ENCODE measurements at places on chromosomes 2 and 18.

- no peak overlapping the region for H3K27ac ChIP-seq
- H3K4me1 ChIP-seq: no peaks in the 10 kb centered on the region
- H3K27me3 ChIP-seq: no peaks in the 10 kb centered on the region
- no peak for DNase-seq
- H3K36me3 ChIP-seq: no peaks in the 10 kb centered on the region
Measured at GRCh38 chr2:147275943-147276342, 568.9 kb upstream of the ACVR2A start.

DNA sequence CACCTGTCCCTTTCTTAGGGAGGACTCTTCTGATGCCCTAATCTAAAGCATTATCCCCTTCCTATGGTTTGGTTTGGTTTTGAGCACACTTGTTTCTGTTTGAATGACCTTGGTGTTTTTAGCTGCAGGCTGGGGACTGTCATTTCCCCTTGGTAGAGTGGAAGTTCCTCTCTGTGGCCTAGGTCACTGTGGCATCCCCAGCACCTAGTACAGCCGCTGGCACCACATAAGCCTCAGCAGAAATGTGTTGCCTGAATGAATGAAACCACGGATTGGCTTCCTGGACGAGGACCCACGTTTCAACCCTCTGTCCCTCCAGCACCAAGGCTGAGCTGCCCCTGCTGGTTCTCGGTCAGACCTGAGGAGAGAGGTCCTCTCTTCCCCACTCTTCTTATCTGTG lies 159.9 kb downstream of the CTIF start:
- no peaks in the 10 kb centered on the region for H3K4me1 ChIP-seq
- no peak overlapping the region for H3K4me3 ChIP-seq
- no peak for DNase-seq
- no peak overlapping the region for H3K27ac ChIP-seq
- no peaks in the 10 kb centered on the region for H3K27me3 ChIP-seq

DNA sequence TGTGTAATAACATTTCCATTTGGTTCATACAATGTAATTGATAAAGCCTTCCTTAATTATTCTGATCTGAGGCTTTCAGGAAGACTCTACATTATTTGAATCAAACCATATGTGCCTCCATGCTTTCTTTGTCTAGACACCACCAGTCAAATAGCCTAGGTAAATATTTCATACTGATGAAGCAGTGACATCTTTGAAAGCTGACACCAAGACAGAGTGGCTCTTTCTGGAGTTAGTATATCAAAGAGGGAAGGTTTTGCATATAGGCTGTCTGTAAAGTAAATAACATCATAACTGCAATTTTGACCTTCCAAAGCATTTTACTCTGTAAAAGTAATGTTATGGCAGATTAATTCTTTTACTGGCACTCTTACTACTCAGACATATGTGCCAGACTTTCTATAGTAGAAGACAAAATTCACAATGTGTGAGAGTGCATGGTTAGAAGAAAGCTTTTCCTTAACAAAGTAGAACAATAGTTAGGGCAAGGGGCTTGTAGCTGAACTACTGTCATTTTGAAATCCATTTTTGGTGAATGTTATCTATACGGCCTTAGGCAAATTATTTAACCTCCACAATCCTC lies 177.3 kb downstream of the ERBB4 start:
- no peaks in the 10 kb centered on the region for H3K27me3 ChIP-seq
- DNase-seq: no peak
- peaks cover 9% of the 10 kb centered on the region for H3K4me1 ChIP-seq

GRCh38 chr2:221554769-221555493 lies 17.2 kb downstream of the EPHA4 start:
- peaks cover 11% of the 10 kb centered on the region for H3K4me1 ChIP-seq
- no peak for DNase-seq
- no peaks in the 10 kb centered on the region for H3K27me3 ChIP-seq
- no peak overlapping the region for H3K27ac ChIP-seq

DNA sequence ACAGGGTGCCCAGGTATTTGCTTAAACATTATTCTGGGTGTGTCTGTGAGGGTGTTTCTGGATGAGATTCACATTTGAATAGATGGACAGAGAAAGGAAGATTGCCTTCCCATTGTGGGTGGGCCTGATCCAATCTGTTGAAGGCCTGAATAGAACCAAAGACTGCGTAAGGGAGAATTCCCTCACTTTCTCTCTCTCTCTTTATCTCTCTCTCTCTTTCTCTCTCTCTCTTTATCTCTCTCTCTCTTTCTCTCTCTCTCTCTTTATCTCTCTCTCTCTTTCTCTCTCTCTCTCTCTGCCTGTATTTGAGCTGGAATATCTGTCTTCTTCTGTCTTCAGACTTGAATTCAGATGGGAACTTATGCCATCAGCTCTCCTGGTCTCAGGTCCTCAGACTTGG lies 148.4 kb downstream of the FAM124B start:
- H3K36me3 ChIP-seq: no peaks in the 10 kb centered on the region
- H3K4me3 ChIP-seq: no peak overlapping the region
- DNase-seq: no peak
- no peak overlapping the region for H3K27ac ChIP-seq
- H3K4me1 ChIP-seq: no peaks in the 10 kb centered on the region
- H3K27me3 ChIP-seq: no peaks in the 10 kb centered on the region

DNA sequence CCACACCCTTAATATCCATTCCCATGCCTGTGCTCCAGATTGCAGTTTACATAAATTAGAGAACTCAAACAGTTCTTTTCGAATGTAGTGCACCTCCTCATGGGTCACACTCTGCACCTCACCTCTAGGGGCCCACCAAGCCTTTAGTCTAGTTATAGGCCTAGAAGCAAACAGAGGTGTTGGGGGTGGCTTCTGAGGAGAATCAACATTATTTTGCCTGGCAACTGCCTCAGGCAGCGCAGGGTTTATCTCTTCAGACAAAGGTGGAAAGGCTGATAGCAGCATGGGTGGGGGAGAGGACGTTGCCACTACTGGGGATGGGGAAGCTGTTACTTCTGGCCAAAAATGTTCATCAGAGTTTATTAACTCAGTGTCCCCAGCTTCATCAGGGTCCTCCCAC lies 5.0 kb upstream of the GYPC start:
- no peak overlapping the region for H3K27ac ChIP-seq
- H3K27me3 ChIP-seq: peaks cover under 1% of the 10 kb centered on the region
- no peaks in the 10 kb centered on the region for H3K36me3 ChIP-seq
- no peak for DNase-seq
- H3K4me3 ChIP-seq: no peak overlapping the region
- peaks cover 12% of the 10 kb centered on the region for H3K4me1 ChIP-seq

DNA sequence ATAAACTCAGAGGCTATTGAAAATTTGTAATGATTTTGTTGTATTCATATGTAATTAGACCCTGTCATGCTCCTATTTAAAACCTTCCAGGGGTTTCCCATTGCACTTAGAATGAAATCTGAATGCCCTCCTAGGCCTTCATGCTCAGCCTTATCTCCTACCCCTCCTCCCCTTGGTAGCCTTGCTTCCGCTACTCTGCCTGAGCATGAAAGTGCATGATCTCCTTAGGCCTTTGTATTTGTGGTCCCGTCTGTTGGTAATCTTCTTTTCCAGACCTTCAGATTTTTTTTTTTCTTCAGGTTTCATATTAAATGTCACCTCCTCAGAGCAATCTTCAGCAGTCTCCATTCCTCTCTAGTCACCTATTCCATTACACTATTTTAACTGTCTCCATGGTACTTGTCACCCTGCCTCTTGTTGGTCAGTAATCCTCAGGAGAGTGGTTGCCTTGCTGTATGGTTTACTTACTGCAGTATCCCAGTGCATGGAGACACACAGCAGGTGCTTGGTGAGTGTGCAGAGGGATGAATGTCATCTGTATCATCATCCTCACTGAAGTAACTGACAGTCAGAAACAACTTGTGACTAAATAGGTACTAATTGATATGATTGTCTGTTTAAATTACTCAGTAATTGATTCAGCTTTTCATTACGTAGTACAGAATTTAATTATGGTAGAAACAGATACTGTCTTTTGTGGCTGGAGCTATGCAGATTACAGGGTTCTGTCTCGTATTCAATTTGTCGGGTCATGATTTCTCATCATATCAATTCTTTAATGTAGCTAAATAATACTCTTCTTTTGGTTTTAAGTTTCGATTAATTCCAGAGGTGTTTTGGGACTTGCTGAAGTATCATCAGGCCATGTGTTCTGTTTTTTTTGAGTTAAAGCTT lies 63.9 kb downstream of the PHLPP1 start:
- H3K4me3 ChIP-seq: no peak overlapping the region
- no peaks in the 10 kb centered on the region for H3K27me3 ChIP-seq
- no peaks in the 10 kb centered on the region for H3K36me3 ChIP-seq
- DNase-seq: no peak
- no peak overlapping the region for H3K27ac ChIP-seq
- H3K4me1 ChIP-seq: no peaks in the 10 kb centered on the region

DNA sequence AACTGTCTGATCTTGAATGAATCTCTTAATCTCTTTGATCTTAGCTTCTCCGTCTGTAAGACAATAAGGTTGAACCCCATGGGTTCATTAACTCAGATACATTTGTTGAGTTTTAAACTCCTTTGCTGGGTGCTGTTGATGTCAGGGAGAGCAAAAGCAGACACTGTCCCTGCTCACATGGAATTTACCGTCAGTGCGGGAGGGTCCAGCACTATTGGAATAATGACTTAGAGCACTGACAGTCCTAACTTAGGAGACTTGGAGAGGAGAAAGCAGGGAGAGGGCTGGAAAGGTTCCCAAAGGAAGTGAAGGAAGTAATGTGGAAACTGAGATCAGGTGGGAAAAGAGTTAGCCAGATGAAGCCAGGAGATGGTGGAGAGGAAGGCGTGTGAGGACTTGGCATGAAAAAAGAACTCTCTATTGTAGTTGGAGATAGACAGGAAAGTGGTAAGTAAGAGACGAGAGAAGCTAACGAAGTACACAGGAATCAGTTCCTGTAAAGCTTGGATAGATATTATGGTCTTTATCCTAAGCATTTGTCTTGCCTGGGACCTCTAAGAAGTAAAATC lies 141.4 kb upstream of the SERTAD2 start:
- no peaks in the 10 kb centered on the region for H3K4me1 ChIP-seq
- no peaks in the 10 kb centered on the region for H3K27me3 ChIP-seq
- no peak overlapping the region for H3K4me3 ChIP-seq
- no peaks in the 10 kb centered on the region for H3K36me3 ChIP-seq
- H3K27ac ChIP-seq: no peak overlapping the region

- no peak overlapping the region for H3K27ac ChIP-seq
- no peaks in the 10 kb centered on the region for H3K27me3 ChIP-seq
- H3K4me3 ChIP-seq: no peak overlapping the region
- no peaks in the 10 kb centered on the region for H3K36me3 ChIP-seq
- H3K4me1 ChIP-seq: peaks cover 17% of the 10 kb centered on the region
Measured at GRCh38 chr18:79525556-79526467, 130.1 kb downstream of the NFATC1 start.

DNA sequence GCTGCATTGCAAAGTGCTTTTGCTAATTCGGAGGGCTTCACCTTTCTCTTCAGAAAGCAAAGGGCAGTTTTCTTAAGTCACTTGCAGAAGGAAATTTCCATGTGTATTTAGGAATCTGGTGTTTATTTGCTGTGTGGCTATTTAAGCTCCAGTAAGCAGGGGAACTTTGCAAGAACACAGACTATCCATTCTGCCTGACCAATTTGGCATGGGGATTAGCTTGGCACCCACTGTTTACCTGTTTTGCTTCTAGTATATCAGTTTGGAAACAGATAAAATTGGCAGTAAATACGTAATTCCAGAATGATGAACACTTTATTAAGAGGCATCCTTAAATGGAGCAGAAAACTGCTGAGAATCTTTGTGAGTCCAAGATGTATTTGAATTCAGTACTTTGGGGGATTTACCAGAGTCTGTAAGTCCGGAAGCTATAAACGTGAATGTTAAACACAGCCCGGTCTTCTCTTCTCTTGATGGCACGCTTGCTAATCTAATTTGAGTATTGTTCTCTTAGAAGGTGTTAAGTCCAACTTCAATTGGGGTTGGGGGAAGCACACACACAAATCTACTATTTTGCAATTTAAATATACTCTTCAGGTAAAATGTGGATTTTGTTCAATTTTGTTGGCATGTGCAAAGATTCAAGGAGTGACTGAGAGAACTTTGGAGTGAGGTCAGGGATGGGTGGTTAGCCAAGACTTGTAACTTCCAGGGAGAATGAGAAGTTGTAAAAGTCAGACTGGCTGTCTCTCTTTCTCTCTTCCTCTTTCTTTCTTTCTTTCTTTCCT lies 650 bp downstream of the ACKR3 start:
- H3K4me3 ChIP-seq: peak overlapping the region; percentile 36
- H3K27ac ChIP-seq: peak overlapping the region; percentile 94
- no peaks in the 10 kb centered on the region for H3K36me3 ChIP-seq
- DNase-seq: no peak

DNA sequence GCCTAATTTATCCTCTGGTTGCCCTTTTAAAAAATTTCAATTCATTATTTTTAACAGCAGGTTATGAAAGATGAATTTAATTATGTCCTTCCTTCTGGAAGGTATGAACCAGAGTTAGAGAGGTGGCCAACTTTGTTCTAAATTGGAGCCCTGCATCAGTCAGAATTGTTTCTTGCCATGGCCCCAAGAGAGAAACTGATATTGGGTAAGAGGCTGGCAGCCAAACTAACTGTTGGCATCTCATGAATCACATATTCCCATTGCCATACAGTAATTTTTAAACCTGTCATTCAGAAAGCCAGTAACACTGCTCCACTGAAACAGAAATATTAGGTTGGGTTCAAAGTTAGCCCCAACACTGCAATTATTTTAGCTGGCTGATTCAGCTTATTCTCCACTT lies 67.4 kb downstream of the SMAD2 start:
- no peaks in the 10 kb centered on the region for H3K27me3 ChIP-seq
- no peak overlapping the region for H3K4me3 ChIP-seq
- no peak for DNase-seq
- H3K36me3 ChIP-seq: no peaks in the 10 kb centered on the region
- H3K27ac ChIP-seq: no peak overlapping the region

DNA sequence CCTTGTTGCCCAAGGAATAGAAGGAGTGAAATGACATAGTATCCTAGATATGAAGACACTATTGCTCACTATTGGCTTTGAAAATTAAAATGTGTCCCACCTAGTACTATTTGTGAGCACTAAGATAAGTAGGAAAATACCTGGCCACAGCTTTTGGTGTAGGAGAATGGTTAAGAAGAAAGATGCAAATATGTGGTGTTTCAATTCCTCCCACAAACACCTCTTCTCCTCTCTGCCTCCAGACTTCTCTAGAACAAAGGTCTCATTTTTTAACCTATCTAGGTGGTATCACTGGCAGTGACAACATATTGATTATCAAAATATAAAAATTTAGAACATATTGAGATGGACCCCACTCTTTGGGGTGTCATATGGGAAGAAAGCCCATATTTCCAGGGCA lies 929.9 kb upstream of the FANCL start:
- H3K36me3 ChIP-seq: no peaks in the 10 kb centered on the region
- H3K27ac ChIP-seq: no peak overlapping the region
- H3K4me1 ChIP-seq: no peaks in the 10 kb centered on the region
- no peak for DNase-seq

GRCh38 chr18:28766027-28766426 lies 589.1 kb upstream of the CDH2 start:
- no peak overlapping the region for H3K27ac ChIP-seq
- H3K36me3 ChIP-seq: no peaks in the 10 kb centered on the region
- no peaks in the 10 kb centered on the region for H3K4me1 ChIP-seq
- no peak overlapping the region for H3K4me3 ChIP-seq

GRCh38 chr2:216700088-216700567 lies 4.8 kb upstream of the IGFBP5 start:
- no peak overlapping the region for H3K4me3 ChIP-seq
- H3K4me1 ChIP-seq: no peaks in the 10 kb centered on the region
- DNase-seq: no peak
- H3K36me3 ChIP-seq: no peaks in the 10 kb centered on the region
- peaks cover under 1% of the 10 kb centered on the region for H3K27me3 ChIP-seq

- H3K4me3 ChIP-seq: no peak overlapping the region
- no peak overlapping the region for H3K27ac ChIP-seq
- no peaks in the 10 kb centered on the region for H3K36me3 ChIP-seq
- no peak for DNase-seq
Measured at GRCh38 chr18:41558715-41559114, 396.3 kb upstream of the PIK3C3 start.

All from tibial nerve (tissue), 4 donors.